Smooth muscle cell of the pulmonary artery (primary cell): ENCODE measurements at places on chromosomes 7 and 10. TPM values are rescaled to one million over a fixed set of nuclear protein-coding genes. Genes with fewer than 3 reads are reported as not detected.

The MARVELD1 gene
- 46.2 and 47.6 TPM in 2 replicates for total RNA-seq

The NPM3 gene
- 43.5 and 57.5 TPM in 2 replicates for total RNA-seq

The DNAJB6 gene
- 78.2 and 83.4 TPM in 2 replicates for total RNA-seq

The ANKMY2 gene
- total RNA-seq, result 17.0 and 26.7 TPM in 2 replicates

The IL6 gene
- 62.2 and 108 TPM in 2 replicates for total RNA-seq

The ZSWIM8 gene
- total RNA-seq, result 70.8 and 81.8 TPM in 2 replicates

The NAT16 gene
- total RNA-seq, result not detected in 2 replicates

The NUTM2D gene
- 1.9 and 2.1 TPM in 2 replicates for total RNA-seq

The VWDE gene
- total RNA-seq, result under 0.01 TPM in 1 of 2 replicates, not detected in the other

The WASHC2C gene
- total RNA-seq, result 30.1 and 39.3 TPM in 2 replicates

The GHRHR gene
- total RNA-seq, result not detected in 2 replicates

The CDC14C gene
- total RNA-seq, result not detected in 2 replicates

The TAC1 gene
- total RNA-seq, result 0.07 TPM in 1 of 2 replicates, not detected in the other

The CH25H gene
- total RNA-seq, result 0.20 and 0.78 TPM in 2 replicates

The ALOX5 gene
- not detected in 2 replicates for total RNA-seq

The CYP2C19 gene
- not detected in 2 replicates for total RNA-seq

The PRSS37 gene
- total RNA-seq, result not detected in 2 replicates

The CTTNBP2 gene
- total RNA-seq, result 1.2 and 1.9 TPM in 2 replicates

The OPN1SW gene
- total RNA-seq, result not detected in 2 replicates

The CHST3 gene
- total RNA-seq, result 49.4 and 64.2 TPM in 2 replicates

The NOS3 gene
- total RNA-seq, result 0.17 and 0.33 TPM in 2 replicates

The DRGX gene
- not detected in 2 replicates for total RNA-seq

The KAZALD1 gene
- total RNA-seq, result 26.8 and 29.1 TPM in 2 replicates
